WTC11 (cell line): ENCODE measurements at places on chromosomes 3 and 15.

DNA sequence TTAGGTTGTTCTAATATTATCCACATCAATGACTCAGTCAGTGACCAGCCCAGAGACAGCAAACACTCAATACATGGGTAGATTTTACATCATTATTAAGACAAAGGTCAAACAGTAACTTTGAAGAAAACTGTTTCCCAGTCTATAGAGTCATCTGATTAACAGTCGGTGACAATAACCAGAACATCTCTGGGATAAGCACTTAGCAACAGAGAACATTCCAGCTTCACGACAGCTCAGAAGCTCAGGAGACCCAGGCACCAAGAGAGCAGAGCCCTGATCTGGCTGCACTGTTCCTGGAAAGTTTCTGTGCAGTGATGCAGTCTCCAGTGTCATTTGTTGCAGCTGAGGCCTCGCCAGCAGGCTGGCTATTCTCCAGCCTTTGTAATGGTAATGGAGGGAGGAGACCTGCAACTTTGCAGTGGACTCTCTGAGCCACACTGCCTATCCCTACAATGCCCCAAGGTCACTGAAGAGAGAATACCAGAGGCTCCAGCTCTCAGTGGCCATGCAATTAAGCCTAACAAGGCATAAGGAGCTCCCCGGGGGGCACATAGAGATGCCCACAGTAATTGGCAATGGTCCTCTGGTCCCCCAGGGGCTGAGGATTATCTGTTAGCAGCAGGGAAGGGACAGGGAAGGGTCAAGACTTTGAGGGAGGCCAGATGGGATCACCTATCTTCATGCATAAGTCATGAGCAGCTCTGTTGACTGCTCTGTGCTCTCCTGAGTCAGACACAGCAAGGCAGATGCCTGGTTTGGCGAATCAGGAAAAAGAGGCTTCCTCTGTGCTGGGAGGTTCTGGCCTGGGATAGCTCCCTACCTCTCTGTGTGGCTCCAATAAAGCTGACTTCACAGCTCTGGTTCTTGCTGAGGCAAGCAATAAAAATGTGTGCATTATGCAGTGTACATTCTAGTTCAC lies 163.6 kb downstream of the CTNNB1 start:
- DNase-seq = peak; percentile 55

DNA sequence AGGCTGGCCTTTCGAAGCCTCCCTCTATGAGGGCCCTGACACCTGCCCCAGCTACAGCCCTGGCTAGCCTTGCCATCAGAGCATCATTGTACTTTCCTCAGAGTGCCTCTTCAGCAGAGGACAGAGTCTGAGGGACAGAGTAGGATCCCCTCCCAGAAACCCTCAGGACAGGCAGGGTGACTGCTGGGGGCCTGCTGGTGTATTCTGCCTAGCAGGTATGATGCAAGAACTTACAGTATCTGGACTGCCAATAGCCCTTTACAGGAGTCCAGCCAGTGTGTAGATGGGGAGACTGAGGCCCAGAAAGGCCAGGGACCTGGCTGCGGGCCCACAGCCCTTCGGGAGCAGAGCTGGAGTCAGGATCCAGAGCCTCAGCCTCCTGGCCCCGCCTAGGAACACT lies 19.1 kb downstream of the DUSP7 start:
- DNase-seq = no peak

DNA sequence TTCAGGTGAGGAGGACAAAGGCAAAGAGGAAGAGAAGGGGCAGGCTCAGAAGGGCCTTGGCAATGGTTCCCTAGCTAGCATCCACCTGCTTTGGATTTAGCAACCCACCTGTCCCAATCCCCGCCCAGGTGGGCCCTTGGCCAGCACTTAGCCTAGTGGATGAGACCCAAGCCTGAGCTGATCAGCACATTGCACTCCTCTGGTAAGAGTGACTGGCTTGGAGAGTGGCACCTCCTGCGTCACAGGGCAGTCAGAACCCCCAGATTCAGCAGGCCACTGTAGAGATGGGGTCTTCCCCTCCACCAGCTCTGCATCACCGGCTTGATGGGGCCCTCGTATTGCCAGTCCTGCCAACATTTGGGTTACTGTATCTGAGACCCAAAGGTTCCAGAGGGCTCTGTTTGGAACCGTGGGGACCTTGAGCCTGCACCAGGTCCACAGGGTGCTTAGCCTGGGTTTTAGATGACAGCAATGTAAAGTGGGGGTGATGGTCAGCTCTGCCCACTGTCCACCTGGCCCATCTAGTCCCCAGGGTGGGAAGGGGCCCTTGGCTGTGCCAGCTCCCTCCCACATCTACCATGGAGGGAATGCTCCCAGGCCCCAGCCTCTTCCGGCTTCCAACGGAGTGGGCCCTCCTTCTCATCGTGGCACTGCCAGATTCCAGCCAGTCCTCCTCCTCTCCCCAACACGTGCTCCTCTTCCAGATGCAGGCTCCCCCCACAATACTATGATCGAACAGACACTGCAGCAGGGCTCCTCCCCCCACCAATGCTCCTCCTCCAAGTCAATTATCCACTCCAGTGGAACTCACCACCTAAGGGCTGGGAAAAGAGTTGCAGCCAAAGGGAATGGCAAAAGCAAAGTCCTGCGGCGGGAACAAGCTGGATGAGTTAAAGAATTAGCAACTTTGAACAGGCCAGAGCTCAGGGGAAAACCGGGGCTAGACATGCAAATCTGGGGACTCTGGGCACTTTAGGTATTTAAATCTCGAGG lies 45.7 kb downstream of the LHFPL4 start:
- no peak for DNase-seq

GRCh38 chr15:28982886-28983285 lies 97.1 kb downstream of the APBA2 start:
- DNase-seq = no peak

GRCh38 chr3:82114589-82114988 lies 353.1 kb upstream of the GBE1 start:
- DNase-seq = no peak

- DNase-seq = no peak
Observed at GRCh38 chr3:14438929-14439328, 36.5 kb downstream of the SLC6A6 start.

DNA sequence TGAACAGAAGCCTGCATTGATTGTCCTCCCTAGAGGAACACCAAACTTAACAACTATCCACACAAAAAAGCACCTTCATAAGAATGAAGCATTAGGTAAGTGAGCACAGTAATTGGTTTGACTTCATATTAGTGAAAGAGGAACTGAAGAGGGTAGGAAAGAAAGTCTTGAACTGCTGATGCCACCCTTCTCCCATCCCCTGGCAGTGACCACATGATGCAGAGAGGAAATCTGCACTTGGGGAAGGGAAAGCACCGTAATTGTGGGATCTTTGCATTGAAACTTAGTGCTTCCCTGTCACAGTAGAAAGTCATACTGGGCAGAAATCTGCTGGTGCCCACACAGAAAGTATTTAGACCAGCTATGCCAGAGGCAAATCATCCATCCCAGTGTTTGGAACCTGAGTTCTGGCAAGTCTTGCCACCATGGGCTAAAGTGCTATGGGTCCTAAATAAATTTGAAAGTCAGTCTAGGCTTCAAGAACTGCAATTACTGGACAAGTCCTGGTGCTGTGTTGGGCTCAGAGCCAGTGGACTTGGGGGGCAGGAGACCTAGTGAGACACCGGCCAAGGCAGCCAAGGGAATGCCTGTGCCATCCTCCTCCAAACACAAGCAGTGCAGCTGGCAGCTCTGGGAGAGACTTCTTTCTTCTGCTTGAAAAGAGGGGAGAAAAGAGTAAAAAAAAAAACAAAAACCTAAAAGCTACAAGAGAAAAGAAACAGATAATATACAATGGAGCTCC lies 63.6 kb downstream of the SLC15A2 start:
- no peak for DNase-seq

- no peak for DNase-seq
Observed at GRCh38 chr15:63526401-63526800, 22.0 kb downstream of the USP3 start.

GRCh38 chr3:123064914-123065313 lies 1.9 kb upstream of the PDIA5 start:
- no peak for DNase-seq

DNA sequence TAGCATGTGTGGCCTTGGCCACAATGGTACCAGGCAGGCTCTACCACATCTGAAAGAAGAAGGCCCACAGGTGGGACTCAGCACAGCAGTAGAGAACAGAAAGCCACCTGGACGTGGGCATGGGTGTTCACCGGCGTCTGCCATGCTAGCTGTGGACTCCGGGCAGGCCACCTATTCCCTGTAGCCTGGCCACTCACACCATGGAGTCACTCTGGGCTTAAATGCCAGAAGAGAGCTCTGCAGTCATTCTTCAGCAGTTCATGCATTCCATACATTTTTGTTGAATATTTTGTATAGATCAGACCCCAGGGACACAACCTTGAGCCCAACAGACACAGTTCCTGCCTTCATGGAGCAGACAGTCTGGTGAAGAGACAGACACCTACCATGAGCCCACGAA lies 138.6 kb downstream of the SRGAP3 start:
- no peak for DNase-seq
